ENCODE measurements at places on chromosomes 2 and 18.

- H3K27me3 ChIP-seq = no peaks in the 10 kb centered on the region
- H3K4me1 ChIP-seq = no peaks in the 10 kb centered on the region
- H3K36me3 ChIP-seq = no peaks in the 10 kb centered on the region
- DNase-seq = peak; percentile 10
Measured at GRCh38 chr2:168160897-168161296, 86.5 kb downstream of the STK39 start.

GRCh38 chr2:3457524-3458395, 61.6 kb downstream of the ADI1 start:
- no peaks in the 10 kb centered on the region for H3K27me3 ChIP-seq
- H3K4me1 ChIP-seq = no peaks in the 10 kb centered on the region
- no peaks in the 10 kb centered on the region for H3K36me3 ChIP-seq
- no peak overlapping the region for H3K27ac ChIP-seq
- DNase-seq = no peak
- no peak overlapping the region for H3K4me3 ChIP-seq

GRCh38 chr18:39513186-39513585, 1947.6 kb upstream of the CELF4 start:
- H3K36me3 ChIP-seq = no peaks in the 10 kb centered on the region
- no peaks in the 10 kb centered on the region for H3K27me3 ChIP-seq
- H3K27ac ChIP-seq = no peak overlapping the region
- no peaks in the 10 kb centered on the region for H3K4me1 ChIP-seq
- no peak for DNase-seq

DNA sequence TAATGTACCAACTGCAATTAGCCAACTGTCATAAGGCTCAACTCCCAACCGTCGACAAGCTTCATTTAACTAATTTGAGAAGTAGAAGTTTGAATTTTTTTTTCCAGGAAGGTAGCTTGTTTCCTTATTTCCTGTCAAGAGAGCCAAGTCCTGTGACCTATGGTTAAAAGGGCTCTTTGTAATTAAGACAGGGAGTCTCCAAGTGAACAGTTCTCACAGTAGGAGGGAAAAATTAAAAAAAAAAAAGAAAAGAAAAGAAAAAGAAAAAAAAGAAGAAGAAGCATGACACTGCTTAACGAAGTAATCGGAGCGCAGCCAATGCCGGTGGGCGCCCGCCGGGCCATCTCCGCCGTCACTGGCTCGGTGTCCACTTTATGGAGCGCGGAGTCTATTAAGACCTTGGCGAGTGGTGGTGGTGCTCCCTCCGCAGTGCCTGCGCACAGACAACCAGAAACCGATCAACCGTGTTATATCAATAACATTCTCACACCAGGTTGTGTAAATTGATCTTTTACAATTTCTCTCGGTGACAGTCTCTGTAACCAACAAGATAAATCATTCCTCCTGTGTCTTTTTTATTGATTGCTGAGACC, 197.2 kb upstream of the POU3F3 start:
- no peak for DNase-seq
- H3K27me3 ChIP-seq = 0 out of 2 replicates have a peak, but pooled peaks cover 2% of the 10 kb centered on the region
- H3K36me3 ChIP-seq = no peaks in the 10 kb centered on the region

DNA sequence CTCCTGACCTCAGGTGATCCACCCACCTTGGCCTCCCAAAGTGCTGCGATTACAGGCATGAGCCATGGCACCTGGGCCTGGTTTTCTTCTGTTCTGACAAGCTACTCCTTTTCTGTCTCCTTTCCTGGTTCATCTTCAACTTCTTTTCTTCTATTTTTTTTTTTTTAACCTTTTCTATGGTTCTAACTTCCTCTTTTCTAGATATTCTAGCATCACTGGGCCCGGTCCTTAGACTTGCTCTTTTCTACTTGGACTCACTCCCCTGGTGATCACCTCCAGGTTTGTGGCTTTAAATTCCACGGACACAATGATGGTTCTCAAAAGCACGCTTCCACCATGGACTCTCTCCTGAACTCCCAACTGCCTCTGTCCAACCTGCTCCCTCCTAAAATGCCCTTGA, 2.0 kb downstream of the EIF2AK2 start:
- H3K4me3 ChIP-seq = no peak overlapping the region
- no peaks in the 10 kb centered on the region for H3K36me3 ChIP-seq
- no peak for DNase-seq
- H3K4me1 ChIP-seq = peaks cover 19% of the 10 kb centered on the region

DNA sequence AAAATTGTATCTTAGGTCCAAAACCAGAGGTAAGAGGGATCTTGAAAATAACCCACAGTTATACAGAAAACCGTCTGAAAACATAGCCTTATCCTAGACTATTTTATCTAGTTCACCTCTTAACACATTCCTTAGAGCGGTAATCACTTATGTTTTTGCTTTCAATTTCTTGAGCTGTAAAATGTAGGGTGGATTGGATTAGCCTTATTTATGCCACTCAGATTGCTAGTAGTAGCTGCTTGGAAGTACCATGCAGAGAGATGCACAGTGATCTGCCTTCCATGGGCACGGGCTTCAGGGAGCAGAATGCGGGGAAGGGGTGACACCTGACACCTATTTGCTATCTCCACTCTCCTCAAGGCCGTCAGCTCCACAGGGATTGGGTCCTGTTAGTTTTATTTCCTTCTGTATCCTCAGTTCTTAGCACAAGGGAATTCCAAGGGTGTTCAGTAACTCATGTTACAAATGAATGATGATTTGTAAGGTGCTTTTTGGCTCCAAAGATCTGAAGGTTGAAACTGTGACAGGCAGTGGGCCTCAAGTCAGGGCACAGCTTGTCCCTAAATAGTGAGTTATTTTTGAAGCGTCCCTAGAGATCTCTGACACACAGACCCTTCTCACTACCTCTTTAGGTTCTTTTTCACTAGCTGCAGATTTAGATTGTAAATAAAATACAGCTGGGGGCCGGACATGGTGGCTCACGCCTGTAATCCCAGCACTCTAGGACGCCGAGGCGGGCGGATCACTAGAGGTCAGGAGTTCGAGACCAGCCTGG, 64.0 kb upstream of the PMAIP1 start:
- no peak overlapping the region for H3K27ac ChIP-seq
- H3K27me3 ChIP-seq = no peaks in the 10 kb centered on the region
- no peaks in the 10 kb centered on the region for H3K36me3 ChIP-seq

- H3K36me3 ChIP-seq = no peaks in the 10 kb centered on the region
- no peak overlapping the region for H3K4me3 ChIP-seq
- no peak for DNase-seq
- H3K27ac ChIP-seq = no peak overlapping the region
Measured at GRCh38 chr2:54704688-54705605, 18.5 kb upstream of the EML6 start.

- DNase-seq = no peak
- H3K27me3 ChIP-seq = no peaks in the 10 kb centered on the region
- H3K4me1 ChIP-seq = no peaks in the 10 kb centered on the region
- H3K4me3 ChIP-seq = no peak overlapping the region
- no peaks in the 10 kb centered on the region for H3K36me3 ChIP-seq
- no peak overlapping the region for H3K27ac ChIP-seq
Measured at GRCh38 chr2:238710032-238710735, 137.7 kb upstream of the TWIST2 start.

DNA sequence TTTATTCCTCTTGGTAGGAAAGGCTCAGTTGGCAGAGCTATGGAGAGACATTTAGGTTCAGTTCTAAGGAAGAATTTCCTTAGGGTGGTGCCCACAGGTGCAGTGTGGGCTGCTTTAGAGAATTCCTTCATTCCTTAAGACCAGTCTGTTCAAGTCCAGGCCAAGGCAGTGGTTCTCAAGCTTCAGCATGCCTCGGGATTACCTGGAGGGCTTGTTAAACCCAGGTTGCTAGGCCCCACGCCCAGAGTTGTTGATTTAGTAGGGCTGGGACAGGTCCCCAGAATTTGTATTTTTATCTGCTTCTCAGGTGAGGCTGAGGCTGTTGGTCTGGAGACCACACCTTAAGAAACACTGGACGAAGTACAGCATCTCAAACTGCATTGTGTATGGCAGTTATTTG, 68.9 kb downstream of the CERS6 start:
- no peaks in the 10 kb centered on the region for H3K36me3 ChIP-seq
- peaks cover 23% of the 10 kb centered on the region for H3K4me1 ChIP-seq
- no peaks in the 10 kb centered on the region for H3K27me3 ChIP-seq
- H3K4me3 ChIP-seq = no peak overlapping the region

GRCh38 chr2:96957244-96957643, 29.1 kb downstream of the FAM178B start:
- no peaks in the 10 kb centered on the region for H3K36me3 ChIP-seq
- H3K27me3 ChIP-seq = no peaks in the 10 kb centered on the region
- no peak overlapping the region for H3K4me3 ChIP-seq
- H3K27ac ChIP-seq = no peak overlapping the region

DNA sequence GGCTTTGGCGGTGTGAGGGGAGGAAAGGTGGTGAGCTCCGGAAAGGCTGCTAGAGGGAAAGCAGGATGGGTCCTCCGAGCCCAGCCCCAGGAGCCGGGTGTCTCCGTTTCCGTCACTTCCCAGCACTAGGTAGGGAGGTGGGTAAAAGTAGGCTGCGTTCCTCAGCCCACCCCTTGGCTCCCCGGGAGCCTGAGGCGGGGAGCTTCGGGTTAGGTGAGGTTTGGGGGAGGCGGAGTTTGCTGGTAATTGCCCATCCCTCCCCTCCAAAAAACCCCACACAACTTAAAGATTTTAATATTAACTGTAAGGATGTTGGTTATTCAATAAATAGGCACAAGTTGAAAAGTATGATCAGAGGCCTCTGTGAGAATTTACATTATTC, 552 bp upstream of the ATF2 start:
- H3K27me3 ChIP-seq = no peaks in the 10 kb centered on the region
- peak overlapping the region; percentile 79 for H3K4me3 ChIP-seq
- DNase-seq = no peak
- peak overlapping the region; percentile 91 for H3K27ac ChIP-seq
- H3K36me3 ChIP-seq = peaks cover 7% of the 10 kb centered on the region
- peaks cover 11% of the 10 kb centered on the region for H3K4me1 ChIP-seq

- no peak for DNase-seq
- no peaks in the 10 kb centered on the region for H3K4me1 ChIP-seq
- no peaks in the 10 kb centered on the region for H3K36me3 ChIP-seq
- H3K27me3 ChIP-seq = no peaks in the 10 kb centered on the region
- no peak overlapping the region for H3K4me3 ChIP-seq
- H3K27ac ChIP-seq = no peak overlapping the region
Measured at GRCh38 chr2:55907686-55908085, 15.9 kb downstream of the EFEMP1 start.

GRCh38 chr2:16890081-16890480, 224.4 kb upstream of the CYRIA start:
- H3K36me3 ChIP-seq = no peaks in the 10 kb centered on the region
- H3K27me3 ChIP-seq = no peaks in the 10 kb centered on the region
- DNase-seq = no peak
- no peaks in the 10 kb centered on the region for H3K4me1 ChIP-seq
- H3K4me3 ChIP-seq = no peak overlapping the region
- no peak overlapping the region for H3K27ac ChIP-seq

DNA sequence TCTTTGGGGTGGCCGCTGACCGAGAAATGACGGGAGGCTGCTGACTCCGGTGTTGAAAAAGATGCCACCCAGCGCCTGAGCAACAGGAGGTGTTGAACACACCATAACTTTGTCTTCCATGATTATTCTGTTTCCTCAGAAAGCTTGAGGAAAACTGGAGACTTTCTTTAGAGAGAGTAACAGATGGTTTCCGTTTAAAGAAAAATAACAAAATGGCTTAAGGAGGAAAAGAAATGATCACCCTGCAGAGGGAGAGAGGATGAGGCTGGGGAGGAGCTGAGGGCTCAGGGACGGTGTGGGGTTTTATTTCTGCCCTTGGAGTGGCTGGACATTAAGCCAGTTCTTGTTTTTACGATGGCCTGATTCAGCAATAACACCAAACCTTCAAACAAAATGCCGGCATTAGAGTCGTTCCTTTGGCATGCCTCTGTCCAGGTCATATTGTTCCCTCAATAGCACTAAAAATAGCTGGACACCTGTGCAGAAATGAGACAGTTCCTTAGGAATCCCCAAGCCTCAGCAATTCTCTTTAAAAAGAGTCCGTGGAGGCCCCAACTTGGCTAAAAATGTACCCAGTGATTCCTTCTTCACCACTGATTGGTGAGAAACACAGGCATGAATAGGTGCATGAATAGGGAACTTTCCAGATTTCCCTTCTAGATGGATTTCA, 182.4 kb downstream of the ALPK2 start:
- H3K27me3 ChIP-seq = no peaks in the 10 kb centered on the region
- no peaks in the 10 kb centered on the region for H3K36me3 ChIP-seq
- no peak overlapping the region for H3K27ac ChIP-seq
- H3K4me1 ChIP-seq = no peaks in the 10 kb centered on the region
- no peak for DNase-seq

DNA sequence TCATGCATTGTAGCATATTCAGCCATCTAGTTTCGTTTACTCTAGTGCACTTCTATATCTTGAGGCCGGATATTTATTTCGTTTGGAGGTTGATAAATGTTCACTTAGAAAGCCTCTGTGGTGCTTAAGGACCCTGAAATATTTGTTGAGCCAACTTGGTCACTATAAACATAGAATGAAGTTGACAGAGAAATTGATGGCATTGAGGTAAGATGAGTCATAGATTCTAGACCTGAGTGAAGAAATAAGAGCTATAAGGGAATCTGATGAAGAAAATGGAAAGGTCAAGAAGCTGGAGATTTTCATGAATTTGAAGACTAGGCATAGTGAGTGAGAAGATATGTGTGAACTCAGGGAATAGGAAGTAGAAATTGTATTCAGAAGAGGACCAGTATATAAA, 35.9 kb downstream of the EPC2 start:
- H3K4me1 ChIP-seq = no peaks in the 10 kb centered on the region
- H3K4me3 ChIP-seq = no peak overlapping the region
- no peak for DNase-seq
- no peak overlapping the region for H3K27ac ChIP-seq

DNA sequence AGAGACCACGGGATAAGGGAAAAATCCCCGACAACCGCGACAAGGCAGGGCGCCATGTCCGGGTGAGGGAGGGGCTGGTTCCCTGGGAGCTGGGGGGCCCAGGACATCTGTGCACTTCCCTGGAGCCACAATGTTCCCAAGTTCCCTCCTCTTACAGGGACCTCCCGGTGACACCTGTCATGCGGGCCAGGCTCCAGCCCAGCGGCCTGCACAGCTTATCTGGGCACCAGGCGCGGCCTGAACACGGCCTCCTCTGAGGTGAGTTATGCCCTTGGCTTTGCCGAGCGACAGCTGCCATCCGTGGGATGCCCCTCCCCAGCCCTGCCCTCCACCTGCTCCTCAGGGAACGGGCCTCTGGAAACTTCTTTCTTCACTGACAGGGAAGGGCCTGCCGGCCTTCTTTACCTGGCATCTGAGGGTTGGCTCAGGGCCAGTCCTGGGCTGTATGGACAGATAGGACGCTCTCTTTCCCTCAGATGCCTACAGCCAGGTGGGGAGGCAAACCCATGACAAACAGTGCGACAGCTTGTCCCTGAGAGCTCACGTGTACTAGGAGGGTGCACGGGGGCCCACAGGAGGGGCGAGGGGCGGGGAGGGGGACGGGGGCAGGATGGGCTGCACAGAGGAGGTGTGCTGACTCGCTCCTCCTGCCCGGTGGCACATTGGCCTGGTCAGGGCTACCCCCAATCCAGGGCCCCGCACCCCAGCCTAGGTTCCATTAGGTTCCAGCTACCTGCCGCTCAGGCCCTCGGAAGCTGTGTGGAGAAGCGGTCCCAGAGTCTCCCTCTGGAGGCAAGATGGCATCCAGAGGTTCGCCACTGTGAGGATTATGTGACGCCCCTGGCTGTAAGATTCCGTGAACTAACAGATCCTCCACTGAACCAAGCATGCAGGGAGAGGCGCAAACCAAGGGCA, 34.9 kb upstream of the HPCAL1 start:
- H3K36me3 ChIP-seq = no peaks in the 10 kb centered on the region
- H3K4me3 ChIP-seq = no peak overlapping the region
- peaks cover 20% of the 10 kb centered on the region for H3K4me1 ChIP-seq
- H3K27me3 ChIP-seq = no peaks in the 10 kb centered on the region
